ENCODE measurements at places on chromosomes 13 and 19.

DNA sequence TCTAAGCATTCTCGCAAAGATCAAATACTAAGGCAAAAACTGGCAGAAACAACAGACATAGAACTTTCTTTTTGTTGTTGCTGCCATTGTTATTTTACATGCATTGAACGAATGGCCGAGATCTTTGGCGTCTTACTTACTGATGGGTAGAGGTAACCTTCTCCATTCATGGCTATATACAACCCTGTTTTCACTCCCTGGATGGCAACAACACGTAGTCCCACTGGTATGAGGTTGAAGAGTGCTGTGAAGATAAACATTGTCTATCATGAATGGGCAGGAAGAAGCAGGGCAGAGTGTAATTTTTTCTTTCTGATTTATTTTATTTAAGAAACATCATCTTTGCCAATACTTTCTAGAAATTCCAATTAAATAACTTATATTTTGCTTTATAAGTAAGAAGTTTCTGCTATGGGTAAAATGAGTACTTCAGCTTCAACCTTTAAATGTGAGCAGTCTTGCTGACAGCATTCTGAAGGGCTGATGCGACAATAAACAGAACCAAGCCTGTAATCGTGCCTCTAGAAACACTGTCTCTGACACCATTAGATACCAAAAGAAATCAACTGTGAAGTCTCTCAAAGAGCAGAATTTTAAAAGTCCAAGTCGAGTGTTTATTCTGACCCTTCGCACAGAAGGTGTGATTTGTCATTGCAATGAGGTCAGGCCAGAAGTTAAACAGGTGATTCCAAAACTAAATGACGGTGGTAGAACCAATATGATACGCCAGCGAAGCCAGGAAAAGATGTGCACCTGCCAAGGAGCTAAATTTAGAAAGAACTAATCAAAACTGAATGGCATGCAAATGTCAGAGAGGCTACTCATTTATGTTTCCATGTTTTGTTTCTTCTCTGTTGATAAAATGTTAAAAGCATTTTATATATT, 416.4 kb downstream of the ITGBL1 start:
- DNase-seq, result no peak

- DNase-seq, result no peak
These were observed 117.6 kb upstream of the SPATA13 start for GRCh38 chr13:24042710-24043440.

DNA sequence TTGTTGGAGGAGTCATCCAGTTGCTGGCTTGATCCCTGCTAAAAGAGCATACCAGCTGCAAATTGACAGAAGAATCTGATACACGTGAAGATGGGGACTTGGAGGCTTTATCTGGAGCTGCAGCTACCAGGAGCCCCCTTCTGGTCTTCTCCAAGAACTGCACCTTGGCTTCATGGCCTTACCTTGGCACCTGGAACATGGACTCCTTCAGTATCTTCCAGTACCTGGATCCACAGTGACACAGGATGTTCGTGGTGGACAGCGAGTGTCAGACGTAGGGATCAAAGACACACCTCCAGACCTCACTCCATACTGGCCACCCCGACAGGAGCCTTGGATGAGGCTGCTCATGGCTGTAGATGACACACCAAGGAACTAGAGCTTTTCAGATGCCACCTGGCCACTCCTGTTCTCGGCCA, 9.9 kb upstream of the ACSBG2 start:
- DNase-seq, result peak; percentile 84

DNA sequence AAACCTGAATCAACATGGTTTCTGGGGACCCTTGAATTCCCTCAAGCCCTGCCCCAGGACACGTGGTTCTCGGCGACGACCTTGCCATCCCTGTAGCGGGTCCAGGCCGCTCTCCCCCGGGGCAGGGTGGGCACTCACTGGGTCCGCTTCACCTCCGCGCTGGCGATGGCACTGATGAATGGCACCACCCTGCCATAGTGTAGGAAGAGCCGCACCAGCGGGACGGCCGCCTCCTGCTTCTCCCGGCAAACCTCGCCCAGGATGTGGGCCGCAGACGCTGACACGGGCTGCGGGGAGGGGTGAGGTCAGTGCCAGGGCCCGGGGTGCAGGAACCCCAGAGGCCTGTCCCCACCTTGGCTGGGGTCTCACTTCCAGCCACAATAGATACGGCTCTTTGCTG, 44.1 kb upstream of the C13orf46 start:
- DNase-seq, result no peak
